ENCODE measurements at places on chromosomes 2 and 18.

- DNase-seq, result no peak
Measured at GRCh38 chr2:24354957-24355356, 5.4 kb downstream of the ITSN2 start.

DNA sequence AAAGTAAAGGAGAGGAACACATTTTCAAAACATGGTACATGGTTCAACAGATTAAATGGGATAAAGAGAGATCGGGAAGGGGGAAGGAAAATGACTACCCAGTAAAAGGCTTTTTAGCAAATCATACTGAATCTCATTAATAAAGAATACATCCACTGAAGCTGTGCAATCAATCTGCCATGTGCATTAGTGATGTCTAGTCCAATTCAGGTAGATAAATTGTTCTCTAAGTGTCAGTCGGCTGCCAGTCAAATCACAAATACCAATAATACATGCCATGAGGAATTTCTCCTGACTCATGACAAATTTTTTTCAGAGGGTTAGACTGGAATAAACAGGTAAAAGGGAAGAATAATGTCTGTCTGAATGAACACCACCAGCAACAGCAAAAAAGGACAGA is 22.6 kb downstream of the NYAP2 start:
- no peak for DNase-seq

DNA sequence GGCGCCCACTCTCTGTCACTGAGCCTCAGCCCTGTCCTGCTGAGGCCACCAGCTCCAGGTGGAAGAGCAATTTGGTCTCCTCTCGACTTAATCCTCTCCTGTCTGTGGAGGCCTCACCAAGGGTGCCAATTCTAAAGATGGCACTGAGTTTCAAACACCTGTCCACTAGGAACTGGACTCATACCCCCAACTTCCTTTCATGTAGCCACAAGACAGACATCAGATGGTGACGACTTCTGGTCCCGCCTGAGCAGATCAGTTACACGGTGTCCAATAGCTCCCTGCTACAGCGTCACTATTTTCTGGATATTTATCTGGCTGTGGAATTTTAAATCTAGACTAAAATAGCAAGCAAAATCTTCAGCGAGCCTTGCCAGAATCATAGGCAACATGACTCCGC is 24.5 kb upstream of the SP5 start:
- DNase-seq, result no peak

DNA sequence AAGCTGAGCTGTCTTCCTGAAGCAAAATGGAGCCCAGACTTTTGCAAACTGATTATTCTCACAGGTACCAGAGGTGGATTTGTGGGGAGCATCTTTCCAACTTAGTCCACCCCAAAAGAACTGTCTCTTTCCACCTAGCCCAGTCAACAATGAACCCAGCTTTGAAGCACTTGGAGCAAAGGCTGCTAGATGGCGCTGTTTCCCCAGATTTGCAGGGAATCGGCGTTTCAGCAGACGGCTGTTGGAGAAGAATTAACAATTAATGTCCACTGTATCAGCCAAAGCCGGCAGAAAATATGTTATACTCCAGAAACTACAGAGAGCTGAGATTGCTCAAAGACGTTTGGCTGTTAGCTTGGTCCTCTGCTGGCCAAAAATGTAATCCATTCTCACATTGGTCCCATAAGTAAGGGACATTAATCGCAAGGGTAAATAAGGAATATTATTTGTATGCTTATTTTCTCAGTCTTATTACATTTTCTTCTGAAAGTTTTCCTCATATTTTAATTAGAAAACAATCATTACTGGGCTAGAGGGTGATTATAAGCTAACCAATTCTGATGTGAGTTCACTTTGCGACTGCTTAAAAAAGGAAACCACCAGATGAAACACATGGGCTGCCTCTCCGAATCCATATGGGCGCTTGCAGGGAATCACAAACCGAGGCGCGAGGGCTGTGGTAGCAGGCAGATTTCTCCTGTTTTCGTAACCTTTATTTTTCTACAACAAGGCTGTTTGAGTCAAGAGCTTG is 423.8 kb upstream of the MEX3C start:
- DNase-seq, result peak; percentile 70

- DNase-seq, result no peak
Measured at GRCh38 chr2:199983534-199983933, 28.2 kb downstream of the MAIP1 start.

DNA sequence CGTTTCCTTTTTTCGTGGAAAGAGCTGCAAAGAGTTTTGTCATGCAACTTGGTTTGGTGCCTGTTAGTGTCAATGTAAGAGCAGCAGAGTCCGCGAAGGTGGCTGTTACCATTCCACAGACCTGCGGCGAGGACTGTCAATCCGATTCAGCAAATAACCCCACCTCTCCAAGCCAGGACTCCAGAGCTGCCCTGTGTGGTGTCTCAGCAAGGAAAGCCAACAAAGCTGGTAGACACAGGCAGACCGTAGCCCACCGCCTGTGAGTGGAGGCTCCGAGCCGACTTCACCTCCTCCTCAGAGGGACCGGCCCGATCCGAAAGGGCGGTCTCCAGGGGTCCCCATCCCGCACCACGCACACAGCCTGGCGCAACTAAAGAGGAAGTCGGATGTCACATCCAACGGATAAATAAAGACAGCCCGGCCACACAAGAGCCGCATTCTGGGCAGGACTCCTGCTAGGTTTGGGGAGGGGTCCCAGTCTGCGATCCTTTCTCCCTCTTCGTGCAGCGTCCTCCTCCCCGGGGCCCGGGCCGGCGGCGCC is 819 bp downstream of the ANKRD44 start:
- DNase-seq, result no peak

- DNase-seq, result no peak
Measured at GRCh38 chr18:40902436-40902835, 1052.6 kb upstream of the PIK3C3 start.

GRCh38 chr18:63162271-63163014 is 157.1 kb downstream of the BCL2 start:
- DNase-seq, result no peak

DNA sequence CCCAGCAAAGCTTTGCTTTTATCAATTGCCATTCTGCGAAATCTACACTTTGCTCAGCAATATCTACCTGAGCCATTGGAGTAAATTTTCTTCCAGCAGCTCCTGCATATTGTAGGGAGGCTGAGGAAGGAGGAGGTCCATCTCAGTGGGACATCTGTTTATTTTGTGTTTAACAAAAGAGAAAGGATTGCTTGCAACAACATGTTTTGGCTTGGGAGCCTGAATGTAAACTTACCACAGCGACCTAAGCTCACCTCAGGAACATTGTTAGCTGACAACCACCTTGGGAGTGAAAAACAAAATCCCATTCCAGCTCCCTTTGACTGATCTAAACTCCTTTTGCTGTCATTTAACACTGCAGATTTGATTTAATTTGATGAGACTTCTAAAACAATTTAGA is 356.1 kb downstream of the SS18 start:
- no peak for DNase-seq

- DNase-seq, result no peak
Measured at GRCh38 chr2:16747689-16748088, 82.1 kb upstream of the CYRIA start.

DNA sequence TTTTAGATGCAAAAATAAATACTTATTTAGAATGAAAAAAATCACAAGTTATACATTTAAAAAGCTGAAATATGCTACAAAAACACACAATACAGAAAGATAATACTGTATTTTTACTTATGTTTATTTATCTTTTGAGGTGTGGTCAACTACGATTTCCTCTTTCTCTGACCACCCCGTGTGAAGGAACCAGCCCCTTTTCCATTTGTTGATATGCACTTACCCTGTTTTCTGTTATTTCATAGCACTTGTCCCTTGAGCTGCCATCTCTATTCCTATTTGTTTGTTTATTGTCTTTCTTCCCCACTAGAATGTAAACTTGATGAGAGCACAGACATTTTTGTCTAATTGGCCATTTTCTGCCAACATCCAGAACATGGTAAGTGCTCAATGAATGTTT is 460.5 kb upstream of the TRIB2 start:
- DNase-seq, result no peak

DNA sequence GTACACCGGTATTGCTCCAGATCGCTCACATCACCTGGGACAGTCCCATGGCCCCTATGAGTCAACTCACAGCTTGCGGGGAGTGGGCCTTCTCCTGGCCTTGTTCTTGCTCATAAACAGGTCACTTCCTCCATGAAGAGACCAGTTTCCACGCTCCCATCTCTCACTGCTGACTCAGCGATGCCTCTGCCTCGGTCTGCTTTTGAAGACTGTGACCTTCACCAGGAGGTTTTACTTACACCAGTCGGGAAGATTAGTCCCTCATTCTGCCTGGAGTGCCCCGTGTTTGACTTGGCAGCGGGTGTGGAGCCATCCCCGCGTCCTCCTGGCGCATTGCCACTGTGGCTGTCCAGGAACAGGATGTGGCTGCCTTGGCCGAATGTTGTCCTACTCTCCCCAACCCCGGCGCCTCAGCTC is 159.8 kb downstream of the RHBDD1 start:
- no peak for DNase-seq

GRCh38 chr18:11387880-11388279 is 221.5 kb upstream of the SLC35G4 start:
- DNase-seq, result no peak

GRCh38 chr2:215436705-215437565 is 1.1 kb upstream of the FN1 start:
- DNase-seq, result no peak

- DNase-seq, result peak; percentile 20
Measured at GRCh38 chr18:27413495-27414401, 228.6 kb upstream of the CHST9 start.

GRCh38 chr2:153394686-153395085 is 83.9 kb downstream of the RPRM start:
- no peak for DNase-seq

DNA sequence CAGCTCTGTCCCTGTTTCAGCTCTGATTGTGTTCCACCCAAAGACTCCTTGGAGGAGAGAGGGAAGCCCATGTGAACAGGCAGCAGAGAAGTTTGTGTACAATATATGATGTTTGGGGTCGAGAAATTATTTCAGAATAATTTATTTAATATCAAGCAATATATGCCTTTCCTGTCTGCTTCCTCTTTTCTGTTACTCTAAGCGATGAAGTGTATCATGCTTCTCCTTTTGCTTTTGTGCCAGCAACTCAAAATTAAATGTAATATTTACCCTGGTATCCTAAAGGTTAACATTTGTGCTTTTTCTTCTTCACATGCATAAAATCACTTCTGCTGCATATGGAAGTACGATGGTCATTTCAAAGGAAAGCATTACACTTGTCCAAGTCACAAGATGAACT is 2.4 kb upstream of the NTSR2 start:
- no peak for DNase-seq

DNA sequence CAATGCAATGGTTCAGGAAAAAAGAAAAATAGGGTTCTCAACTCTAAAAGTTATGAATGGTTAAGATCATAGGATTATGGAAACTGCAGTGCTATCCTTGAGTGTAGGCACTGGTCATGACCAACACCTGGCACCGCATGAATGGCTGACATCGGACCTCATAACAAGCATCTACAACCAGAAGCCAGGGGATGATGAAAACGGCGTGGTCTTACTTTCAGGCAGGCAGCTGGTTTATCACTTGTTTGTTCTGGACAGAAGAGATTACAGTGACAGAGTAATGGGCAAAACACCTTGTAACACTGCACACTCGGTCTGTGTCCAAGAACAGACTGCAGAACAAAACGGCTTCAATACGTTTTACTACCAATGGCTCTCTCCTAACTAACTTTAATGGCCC is 132.8 kb downstream of the STK39 start:
- DNase-seq, result no peak

DNA sequence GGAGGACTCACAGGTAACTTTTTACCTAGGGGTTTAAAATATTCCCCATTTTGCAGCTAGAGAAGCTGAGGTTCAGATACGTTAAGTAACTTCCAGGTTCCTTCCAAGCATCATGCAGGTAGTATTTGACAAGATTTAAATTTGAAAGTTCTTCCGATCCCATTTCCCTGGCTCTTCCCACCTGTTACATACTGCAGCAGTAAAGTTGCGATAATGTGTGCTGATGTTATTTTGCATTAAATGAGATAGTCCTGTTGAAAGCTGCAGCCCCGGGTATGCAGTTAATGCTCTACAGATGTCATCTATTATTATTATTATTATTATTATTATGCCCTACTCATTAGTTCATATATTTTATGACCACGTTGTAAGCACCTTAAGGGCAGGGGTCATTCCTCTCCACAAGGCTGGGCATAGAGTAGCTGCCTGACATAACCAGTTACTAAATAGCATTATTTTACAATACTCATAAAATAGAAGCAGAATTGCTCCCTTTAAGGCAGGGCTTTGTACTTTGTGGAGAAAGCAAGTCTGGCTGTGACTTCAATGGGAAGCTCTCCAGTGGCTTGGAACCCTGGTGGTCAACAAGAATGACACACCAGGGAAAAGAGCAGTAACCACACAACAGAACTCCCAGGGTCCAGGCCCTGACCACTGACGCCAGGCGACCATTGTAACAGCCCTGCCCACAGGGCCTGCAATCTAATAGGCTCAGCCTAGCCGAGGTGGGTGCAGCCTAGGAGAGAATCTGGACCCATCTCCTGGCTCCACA is 112.0 kb upstream of the STPG4 start:
- no peak for DNase-seq

All from COLO829 (cell line).